ENCODE measurements at places on chromosomes 6 and 20.

GRCh38 chr6:21099338-21100314 is 493.9 kb upstream of the SOX4 start:
- no peak for DNase-seq

- no peak for DNase-seq
These were observed 186.2 kb downstream of the ARHGAP18 start for GRCh38 chr6:129523816-129524215.

DNA sequence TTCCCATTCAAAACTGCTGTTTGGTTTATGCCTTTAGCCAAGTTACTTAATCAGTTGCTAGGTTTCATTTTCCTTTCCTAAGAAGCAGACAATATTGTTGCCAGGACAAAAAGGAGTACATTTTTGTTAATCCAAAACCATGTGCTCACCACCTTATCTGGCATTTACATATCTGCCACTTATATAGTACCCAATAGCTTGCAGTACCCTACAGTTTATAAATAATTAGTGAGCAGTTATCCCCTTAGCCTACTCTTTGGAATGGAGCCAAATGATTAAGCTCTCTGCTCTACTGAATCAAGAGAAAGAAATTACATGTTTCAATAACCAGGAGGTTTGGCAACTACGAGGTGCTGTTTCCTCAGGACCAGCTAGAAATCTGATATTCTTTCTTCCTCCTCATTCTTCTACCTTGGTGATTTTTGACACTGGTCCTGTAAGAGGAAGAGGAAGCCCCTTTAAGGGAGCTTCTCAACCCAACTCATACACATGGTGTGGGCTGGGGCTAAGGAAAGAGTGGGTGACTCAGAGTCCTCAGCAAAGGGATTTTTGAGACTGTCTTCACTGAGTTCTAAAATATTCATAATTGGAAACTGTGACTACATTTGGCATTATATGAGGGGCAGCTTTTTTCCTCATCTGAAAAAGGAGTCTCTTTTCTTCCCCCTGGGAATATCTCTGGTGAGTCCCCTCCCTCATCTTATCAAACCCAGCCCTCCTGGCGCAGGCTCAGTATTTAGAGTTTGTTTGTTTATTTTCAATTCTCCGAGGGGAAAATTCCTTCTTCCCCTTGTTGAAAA is 1.5 kb downstream of the ZNFX1 start:
- peak; percentile 53 for DNase-seq

- DNase-seq = no peak
These were observed at the start of gene SLC24A3 for GRCh38 chr20:19212469-19212815. Gene SLC24A3, plus strand, starts transcription at chr20:19212642.

DNA sequence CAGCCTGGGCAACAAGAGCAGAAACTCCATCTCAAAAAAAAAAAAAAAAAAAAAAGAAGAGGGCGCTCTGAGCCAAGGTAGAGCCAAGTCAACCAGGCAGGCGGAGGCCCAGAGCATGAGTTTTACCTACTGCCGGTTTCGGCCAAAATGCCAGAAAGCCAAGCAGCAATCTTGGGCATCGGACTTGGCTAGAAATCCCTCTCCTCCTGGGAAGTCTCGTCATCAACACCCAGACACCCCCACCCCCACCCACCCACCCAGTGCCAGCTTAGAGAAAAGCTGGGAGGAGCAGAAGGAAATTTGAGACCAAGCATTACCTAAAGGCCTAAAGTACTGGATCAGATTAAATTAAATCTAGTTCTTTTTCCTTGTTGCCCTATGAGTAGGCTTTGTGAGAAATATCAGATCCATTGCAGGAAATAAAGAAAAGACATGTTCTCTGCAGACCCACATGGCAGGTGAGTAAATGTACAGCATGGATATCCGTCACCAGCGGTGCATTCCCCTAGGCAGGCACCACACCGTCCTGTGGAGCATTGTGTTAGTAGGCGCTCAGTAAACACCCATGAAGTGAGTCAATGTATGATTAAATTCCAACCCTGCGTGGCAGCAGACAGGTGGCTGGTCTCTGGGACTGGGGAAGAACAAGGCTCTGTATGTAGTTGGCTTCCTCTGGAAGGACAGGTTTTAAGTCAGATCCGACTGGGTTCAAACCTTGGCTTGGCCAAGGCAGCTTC is 21.0 kb downstream of the RIPOR3 start:
- no peak for DNase-seq

- no peak for DNase-seq
These were observed 26.7 kb downstream of the GPX6 start for GRCh38 chr6:28488916-28489365.

- no peak for DNase-seq
These were observed 3.3 kb downstream of the TAB2 start for GRCh38 chr6:149320796-149321195.

GRCh38 chr6:104606361-104606760 is 253.4 kb downstream of the HACE1 start:
- DNase-seq = no peak

DNA sequence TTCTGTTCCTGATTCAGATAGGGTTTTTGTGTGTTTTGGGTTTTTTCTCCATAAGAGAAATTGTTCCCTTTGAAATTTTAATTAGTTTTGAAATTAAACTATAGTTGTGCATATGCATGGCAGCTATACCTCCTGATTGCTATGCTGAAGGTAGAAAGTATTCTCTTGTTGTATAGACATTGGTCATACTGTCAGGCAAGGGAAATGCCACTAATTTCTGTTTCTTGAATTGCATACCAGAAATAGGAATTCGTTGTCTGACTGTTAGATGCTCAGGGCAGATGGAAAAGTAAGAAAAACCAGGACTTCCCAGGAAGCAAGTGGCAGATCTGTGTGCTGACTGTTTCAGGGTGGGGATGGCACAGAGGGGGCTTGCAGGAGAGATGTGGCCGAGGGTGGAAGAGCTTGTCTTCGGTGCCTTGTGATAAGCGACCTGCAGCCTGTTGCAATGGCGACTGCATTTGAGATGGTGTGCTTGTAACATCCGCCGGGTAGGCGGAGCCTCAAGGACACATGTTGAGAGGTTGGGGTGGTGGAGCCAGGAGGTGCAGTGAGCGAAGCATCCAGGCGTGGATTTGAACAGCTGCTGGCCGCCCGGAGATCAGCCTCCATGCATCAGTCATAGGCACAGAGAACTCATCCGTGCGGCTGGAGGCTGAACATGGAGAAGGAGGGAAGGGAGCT is 42.8 kb downstream of the RREB1 start:
- no peak for DNase-seq

GRCh38 chr20:25408170-25408547 is 686 bp downstream of the GINS1 start:
- no peak for DNase-seq

DNA sequence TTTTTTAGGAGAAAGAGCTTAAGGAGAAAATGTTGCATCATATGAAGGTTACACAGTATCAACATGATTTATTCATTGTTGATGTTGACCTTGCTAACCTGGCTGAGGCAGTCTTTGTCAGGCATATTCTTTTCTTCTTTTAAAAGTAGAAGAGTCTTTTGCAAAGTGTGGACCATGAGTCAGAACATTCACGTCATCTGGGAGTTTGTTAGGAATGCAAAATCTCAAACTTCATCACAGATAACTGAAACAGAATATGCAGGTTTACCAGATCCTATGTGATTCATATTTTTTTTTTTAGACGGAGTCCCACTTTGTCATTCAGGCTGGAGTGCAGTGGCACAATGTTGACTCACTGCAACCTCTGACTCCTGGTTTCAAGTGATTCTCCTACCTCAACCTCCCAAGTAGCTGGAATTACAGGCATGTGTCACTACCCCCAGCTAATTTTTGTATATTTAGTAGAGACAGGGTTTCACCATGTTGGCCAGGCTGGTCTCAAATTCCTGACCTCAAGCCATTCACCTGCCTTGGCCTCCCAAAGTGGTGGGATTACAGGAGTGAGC is 530.4 kb upstream of the BTBD3 start:
- DNase-seq = no peak

DNA sequence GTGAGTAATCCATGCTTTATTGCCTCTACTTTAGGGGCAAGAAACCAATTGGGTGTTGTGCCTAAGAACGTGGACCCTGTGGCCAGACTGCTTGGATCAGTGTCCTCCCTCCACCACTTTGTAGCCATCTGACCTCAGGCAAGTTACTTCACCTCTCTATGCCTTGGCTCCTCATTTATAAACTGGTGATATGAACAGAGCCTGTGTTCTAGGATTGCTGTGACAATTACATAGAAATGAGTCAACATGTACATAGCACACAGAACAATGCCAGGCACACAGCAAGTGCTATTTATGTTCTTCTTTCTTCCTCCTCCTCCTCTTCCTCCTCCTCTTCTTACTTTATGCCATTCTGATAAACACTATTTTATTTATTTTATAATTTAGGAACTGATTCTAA is 339.4 kb downstream of the CD83 start:
- DNase-seq = no peak

- DNase-seq = no peak
These were observed 164.8 kb upstream of the QKI start for GRCh38 chr6:163249651-163250101.

Measured in activated CD8-positive, alpha-beta memory T cell treated with anti-CD3 and anti-CD28 coated beads for 4 hours (primary cell).